GM12891 (cell line): ENCODE measurements at places on chromosomes 7 and 10.

GRCh38 chr10:51654918-51655317 is 44.5 kb downstream of the CSTF2T start:
- DNase-seq = no peak

DNA sequence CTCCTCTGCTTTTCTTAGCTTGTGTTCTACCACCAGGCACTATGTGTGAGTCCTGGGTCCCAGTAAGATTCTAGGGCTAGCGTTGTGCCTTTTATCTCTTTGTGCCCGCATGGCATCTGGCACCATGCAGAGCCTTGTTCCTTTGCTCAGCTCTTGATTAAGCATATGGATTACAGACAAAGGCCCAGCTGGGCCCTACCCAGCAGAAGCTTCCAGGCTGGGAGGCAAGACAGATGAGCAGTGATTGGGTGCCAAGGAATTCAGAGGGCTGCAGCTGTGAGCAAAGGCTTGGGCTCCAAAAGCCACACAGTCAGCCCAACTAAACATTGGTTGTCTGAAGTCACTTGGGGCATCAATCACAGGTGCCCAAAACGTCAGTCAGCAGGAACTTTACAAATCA is 2.0 kb downstream of the ACSM6 start:
- no peak for DNase-seq

- DNase-seq = no peak
Measured at GRCh38 chr10:70974351-70974901, 86.1 kb upstream of the PCBD1 start.

GRCh38 chr10:60497364-60497763 is 107.7 kb upstream of the ANK3 start:
- no peak for DNase-seq

DNA sequence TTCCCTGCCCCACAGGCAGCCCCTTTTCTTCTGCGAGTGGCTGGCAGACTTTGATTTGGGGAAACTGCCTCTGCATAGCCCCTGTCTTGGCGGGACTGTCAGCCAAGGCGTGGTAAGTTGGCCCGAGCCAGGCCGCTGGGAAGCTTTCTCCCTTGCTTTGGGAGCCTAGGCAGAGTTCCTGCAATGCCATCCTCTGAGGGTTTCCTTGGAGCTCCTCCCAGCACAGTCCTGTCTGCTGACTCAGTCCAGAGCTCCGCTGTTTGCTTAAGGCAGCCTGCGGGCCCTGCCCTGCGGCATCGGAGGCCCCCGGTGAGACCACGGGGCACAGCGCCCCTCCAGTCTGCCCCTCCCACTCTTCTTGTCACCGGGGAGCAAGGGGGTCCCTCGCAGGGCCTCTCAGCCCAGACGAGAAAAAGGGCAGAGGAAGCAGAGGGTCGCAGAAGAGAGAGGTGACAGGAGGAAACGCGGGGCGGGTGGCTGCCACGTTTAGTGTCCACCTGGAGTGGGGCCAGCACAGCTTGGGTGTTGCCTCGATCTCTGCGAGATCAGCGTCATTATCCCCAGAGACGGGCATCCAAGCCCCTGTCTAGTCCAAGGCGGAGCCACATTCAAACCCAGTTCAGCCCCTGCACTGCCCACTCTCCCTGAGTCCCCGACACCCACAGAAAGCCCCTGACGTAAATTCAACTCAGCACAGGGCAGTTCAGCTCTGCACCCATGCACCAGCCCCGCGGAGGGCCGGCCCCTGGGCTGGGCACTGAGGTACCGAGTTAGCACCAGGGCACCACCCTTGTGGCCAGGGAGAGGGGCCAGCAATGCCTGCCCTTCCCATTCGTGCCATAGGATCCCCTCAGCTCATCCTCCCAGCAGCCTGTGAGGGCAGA is 59.0 kb upstream of the CHST15 start:
- DNase-seq = no peak

- no peak for DNase-seq
Measured at GRCh38 chr7:115731796-115732471, 298.6 kb downstream of the TFEC start.

GRCh38 chr7:152366662-152367061 is 69.1 kb downstream of the KMT2C start:
- DNase-seq = no peak

DNA sequence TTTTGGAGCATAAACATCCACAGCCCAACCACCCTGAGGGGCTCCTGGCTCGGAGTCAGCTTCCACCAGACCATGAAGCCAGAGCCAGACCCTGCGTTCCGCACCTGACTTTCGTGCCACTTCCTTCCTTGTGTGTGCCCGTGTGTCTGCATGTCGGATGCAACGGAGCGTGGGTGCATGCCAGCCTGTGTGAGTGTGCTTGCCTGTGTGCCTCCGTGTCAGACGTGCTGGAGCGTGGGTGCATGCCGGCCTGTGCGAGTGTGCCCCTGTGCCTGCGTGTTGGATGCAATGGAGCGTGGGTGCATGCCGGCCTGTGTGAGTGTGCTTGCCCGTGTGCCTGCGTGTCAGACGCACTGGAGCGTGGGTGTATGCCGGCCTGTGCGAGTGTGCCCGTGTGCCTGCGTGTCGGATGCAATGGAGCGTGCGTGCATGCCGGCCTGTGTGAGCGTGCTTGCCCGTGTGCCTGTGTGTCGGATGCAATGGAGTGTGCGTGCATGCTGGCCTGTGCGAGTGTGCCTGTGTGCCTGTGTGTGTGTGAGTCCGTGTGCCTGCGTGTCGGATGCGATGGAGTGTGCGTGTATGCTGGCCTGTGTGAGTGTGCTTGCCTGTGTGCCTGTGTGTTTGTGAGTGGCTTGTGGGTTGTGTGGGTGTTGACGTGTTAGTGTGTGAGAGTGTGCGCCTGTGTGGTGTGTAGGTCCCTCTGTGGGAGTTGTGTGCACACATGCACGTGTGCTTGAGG is 28.1 kb upstream of the KNDC1 start:
- no peak for DNase-seq

DNA sequence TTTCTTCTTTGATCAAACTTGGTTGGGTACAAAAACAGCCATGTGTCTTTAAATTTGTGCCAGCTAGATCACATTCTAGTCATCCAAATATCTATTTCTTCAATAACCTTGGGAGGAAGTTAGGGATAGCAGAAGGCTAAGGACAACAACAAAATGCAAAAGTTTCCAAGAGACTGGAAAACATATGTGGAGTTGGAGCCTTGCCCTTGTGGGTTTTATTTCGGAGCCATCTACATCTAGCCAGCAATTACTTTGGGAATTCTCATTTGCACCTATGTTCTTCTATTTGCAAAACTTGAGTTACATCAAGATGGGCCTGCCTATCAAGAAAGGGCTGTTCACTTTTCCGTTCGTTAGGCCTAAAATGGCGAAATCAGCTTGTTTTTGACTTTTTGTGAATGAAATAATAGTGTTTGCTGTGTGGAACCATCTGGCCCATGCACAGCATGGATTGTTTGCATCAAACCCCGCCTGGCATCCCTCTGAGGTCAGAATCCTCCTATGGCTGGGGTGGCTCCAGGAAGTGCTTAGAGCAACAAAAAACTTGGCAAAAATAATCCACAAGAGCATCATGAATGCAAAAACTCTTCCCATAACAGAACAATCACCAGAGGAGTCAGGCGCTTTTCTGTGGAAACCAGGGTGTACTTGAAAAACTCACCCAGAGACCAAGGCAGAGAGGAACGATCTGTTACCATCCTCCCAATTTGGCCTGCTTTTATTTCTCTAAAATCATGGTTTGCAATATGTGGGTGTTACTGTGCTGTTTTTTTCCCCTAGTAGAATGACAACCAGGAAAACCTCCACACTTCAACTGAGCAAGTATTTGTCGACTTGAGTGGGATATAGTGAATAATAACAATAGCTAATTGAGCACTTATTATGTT is 36.2 kb upstream of the XPNPEP1 start:
- DNase-seq = no peak

DNA sequence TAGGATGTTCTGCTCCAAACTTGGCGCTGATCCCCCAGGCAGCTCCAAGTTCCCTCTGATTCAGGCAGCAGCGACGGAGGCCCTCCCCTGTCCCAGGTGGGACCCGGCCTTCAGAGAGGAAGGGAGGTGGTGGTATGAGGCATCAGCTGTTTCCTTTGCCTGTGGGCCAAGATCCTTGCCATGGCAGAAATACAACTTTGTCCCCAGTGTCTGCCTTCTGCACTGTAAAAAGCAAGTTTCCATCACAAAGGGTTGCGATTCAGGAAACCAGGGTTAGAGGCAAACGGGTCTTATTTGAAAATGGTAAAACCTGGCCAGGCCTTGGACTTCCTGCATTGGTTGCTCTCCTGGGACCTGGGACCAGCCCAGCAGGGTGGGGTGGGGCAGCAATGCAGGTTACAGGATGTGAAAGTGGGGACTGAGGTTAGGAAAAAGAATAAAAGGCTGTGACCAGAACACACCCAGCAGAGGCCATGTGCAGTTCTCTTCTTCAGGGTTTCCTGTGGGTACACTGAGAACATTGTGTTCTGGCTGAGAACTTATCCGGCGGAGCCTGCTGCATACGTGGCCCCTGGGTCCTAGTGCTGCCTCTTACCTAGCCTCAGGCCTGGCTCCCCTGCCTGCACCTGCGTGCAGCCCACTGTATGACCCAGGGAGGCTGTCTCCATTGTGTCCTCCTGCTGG is 25.1 kb upstream of the DDIT4 start:
- peak; percentile 55 for DNase-seq

GRCh38 chr10:70191972-70192305 is 21.6 kb upstream of the SAR1A start:
- DNase-seq = no peak

GRCh38 chr7:87148332-87148955 is 3.8 kb upstream of the DMTF1 start:
- no peak for DNase-seq

DNA sequence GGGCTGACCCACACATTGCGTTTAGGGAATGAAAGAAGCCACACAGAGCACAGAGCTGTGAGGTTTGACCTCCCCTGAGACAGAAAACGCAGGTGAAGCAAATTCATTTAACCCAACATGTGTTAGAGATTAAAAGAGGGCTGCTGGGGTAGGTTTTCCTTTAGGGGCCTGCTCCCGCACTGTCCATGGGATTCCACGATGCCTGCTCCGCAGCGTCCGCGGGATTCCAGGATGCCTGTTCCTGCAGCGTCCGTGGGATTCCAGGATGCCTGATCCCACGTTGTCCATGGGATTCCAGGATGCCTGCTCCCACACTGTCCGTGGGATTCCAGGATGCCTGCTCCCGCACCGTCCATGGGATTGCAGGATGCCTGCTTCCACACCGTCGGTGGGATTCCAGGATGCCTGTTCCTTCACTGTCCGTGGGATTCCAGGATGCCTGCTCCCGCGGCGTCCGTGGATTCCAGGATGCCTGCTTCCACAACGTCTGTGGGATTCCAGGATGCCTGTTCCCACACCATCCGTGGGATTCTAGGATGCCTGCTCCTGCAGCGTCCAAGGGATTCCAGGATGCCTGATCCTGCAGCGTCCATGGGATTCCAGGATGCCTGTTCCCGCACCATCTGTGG is 78.7 kb downstream of the VIPR2 start:
- DNase-seq = no peak
